GM23338 (cell line): ENCODE measurements at places on chromosomes 12 and 14. TPM values are rescaled to one million over a fixed set of nuclear protein-coding genes. Genes with fewer than 3 reads are reported as not detected.

DNA sequence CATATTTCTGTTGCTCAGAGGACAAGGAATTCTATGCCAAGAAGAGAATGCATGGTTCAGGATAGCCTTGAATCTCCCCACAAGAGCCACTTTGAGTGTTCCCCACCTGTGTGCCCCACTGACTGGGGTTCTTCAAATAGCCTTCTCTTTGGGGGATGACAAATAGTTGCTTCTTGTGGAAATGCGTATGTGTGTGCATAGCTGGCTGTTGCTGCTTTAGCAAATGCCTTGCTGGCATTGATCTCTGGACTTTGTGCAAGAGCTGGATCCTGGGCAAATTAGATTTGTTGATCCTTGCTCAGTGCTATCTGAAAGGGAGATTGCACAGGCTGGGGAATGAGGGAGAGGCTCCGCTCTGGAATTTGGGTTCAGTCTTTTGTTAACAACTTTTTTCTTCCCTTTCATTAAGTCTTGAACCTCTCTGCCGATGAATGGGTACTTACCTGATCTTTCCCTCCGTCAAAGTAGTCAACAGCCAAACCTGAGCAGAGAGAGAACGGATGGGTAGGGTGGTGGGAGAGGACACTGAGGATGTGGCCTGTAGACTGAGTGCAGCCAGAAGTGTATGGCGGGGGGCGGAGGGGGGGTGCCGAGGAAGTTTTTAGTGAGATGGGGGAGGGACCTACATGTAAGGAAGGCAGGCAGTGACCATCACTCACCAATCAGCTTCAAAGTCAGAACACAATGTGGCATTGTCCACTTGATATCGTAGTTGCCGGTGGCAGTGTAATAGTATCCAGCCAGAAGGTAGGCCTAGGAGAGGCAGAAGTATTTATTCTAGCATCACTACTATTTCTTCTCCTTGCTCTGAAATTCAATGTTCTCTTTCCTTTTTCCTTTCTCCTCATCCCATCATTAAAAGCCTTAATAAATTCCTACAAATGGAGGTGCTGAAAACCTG lies 10.7 kb downstream of the EMG1 start:
- DNase-seq = no peak

DNA sequence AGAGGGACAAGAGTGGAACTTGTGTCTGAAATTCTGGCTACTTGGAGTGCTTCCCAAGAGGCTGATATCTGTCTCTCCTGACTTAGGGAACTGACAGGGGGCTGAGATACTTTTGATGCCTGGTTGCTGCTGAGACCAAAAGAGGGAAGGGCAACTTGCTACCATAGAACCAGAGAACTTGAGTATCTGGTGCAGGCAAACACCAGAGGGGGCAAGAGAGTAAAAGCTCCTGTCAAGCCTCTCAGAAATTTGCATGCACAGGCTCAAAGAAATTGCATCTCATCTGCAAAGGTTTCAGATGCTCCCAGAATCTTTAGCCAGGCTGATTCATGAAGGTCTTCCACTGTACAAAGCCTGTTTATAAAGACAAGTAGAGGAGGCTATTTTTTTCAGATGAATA lies 391.3 kb upstream of the FOXG1 start:
- peak; percentile 76 for DNase-seq

GRCh38 chr12:70236990-70237389 lies 6.2 kb upstream of the CNOT2 start:
- peak; percentile 25 for DNase-seq

DNA sequence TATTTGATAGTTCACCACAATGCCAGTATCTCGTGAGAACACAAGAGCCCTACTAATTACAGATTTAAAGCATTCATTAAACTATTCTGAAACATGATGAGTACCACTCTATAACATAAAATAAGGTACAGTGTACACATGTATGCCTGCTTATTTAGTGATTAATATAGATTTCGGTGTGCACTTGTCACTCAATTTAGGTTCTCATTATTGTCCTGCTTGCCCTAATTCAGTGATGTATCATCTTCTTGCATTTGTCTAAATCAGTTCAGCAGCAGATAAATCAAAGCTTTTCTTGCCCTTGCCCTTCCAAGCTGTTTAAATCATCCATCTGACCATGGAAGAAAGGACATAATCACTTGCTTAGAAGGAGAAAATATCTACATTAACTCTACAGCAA lies 359.7 kb downstream of the GXYLT1 start:
- no peak for DNase-seq

- no peak for DNase-seq
These were observed 32.9 kb upstream of the AMIGO2 start for GRCh38 chr12:47112679-47113078.

The IQSEC3 gene
- polyA plus RNA-seq = 3.3 and 3.6 TPM in 2 replicates

GRCh38 chr12:28830491-28830890 lies 318.6 kb upstream of the FAR2 start:
- DNase-seq = peak; percentile 63
